ENCODE measurements at places on chromosomes 3 and 15.

GRCh38 chr3:5798809-5799208 is 611.3 kb downstream of the EDEM1 start:
- no peak for DNase-seq

GRCh38 chr3:126367316-126367805 is 10.2 kb upstream of the KLF15 start:
- DNase-seq: no peak

GRCh38 chr3:90026406-90026805 is 919.0 kb downstream of the EPHA3 start:
- DNase-seq: no peak

- no peak for DNase-seq
Observed at GRCh38 chr3:52218454-52218853, 7.0 kb downstream of the TLR9 start.

GRCh38 chr3:187587076-187587475 is 83.1 kb downstream of the SST start:
- DNase-seq: no peak

DNA sequence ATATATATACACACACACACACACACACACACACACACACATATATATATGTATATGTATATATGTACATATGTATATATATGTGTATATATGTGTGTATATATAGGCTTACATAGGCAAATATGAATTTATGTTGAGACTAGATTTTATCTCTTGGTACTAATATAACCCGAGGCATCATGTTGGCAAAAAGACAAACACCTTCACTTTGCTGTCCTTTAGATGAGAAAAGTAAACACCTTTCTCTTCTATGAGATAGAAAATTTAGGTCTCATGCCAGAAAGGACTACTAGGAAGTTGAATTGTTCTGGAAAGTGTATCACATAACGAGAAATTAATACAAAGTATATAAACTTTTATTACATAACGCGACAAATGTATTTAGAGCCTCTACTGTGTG is 19.6 kb upstream of the LEO1 start:
- DNase-seq: no peak

GRCh38 chr3:17551333-17551732 is 191.1 kb downstream of the TBC1D5 start:
- DNase-seq: no peak
